Epithelial cell of alveolus of lung (primary cell): ENCODE measurements at places on chromosomes 7 and 10. TPM values are rescaled to one million over a fixed set of nuclear protein-coding genes. Genes with fewer than 3 reads are reported as not detected.

Gene FXYD4
- not detected in 2 replicates for total RNA-seq

Gene CRTAC1
- total RNA-seq: not detected in 2 replicates

Gene C7orf57
- total RNA-seq: under 0.01 TPM in 1 of 2 replicates, not detected in the other

Gene C10orf62
- not detected in 2 replicates for total RNA-seq

Gene GIMAP2
- total RNA-seq: 1.0 and 2.1 TPM in 2 replicates

Gene PLPP4
- total RNA-seq: 4.3 TPM in 1 of 2 replicates, not detected in the other

Gene TLX1
- not detected in 2 replicates for total RNA-seq

Gene PAX4
- total RNA-seq: not detected in 2 replicates

Gene ANAPC16
- 63.9 and 82.6 TPM in 2 replicates for total RNA-seq

Gene TMEM213
- total RNA-seq: not detected in 2 replicates

Gene PIK3CG
- 0.13 TPM in 1 of 2 replicates, not detected in the other for total RNA-seq

Gene GPR146
- 1.2 and 3.7 TPM in 2 replicates for total RNA-seq

Gene CABCOCO1
- total RNA-seq: 0.65 and 2.3 TPM in 2 replicates

Gene VPS37D
- 5.4 and 5.8 TPM in 2 replicates for total RNA-seq

Gene BTBD16
- total RNA-seq: not detected in 2 replicates

Gene TMEM229A
- total RNA-seq: under 0.01 and 1.4 TPM in 2 replicates

Gene PTPRE
- total RNA-seq: 0.72 and 7.8 TPM in 2 replicates

Gene ITIH5
- 0.72 and 0.91 TPM in 2 replicates for total RNA-seq

Gene PLA2G12B
- not detected in 2 replicates for total RNA-seq

Gene UBE3C
- total RNA-seq: 44.9 and 60.8 TPM in 2 replicates

Gene DENND2A
- total RNA-seq: 10.2 and 12.4 TPM in 2 replicates

Gene IFIT3
- total RNA-seq: 9.0 and 18.0 TPM in 2 replicates

Gene ARMS2
- not detected in 2 replicates for total RNA-seq

Gene PDLIM1
- 52.5 and 89.5 TPM in 2 replicates for total RNA-seq

Gene KLF6
- 38.5 and 53.0 TPM in 2 replicates for total RNA-seq

Gene CALHM3
- total RNA-seq: not detected in 2 replicates

Gene SPACDR
- total RNA-seq: not detected in 2 replicates

Gene CCDC71L
- 45.6 and 75.5 TPM in 2 replicates for total RNA-seq

Gene SPDYE9
- total RNA-seq: not detected in 2 replicates

Gene VWDE
- 0.13 and 1.4 TPM in 2 replicates for total RNA-seq

Gene CNTNAP2
- 0.65 and 3.0 TPM in 2 replicates for total RNA-seq

Gene HOXA11
- not detected in 2 replicates for total RNA-seq

Gene RBP3
- total RNA-seq: not detected in 2 replicates

Gene ANTXRL
- total RNA-seq: not detected in 2 replicates

Gene COL1A2
- total RNA-seq: 2,043 and 2,173 TPM in 2 replicates

Gene NRAP
- total RNA-seq: not detected in 2 replicates

Gene TMEM273
- not detected in 2 replicates for total RNA-seq

Gene PILRA
- 4.4 TPM in 1 of 2 replicates, not detected in the other for total RNA-seq

Gene PNLIPRP3
- total RNA-seq: under 0.01 TPM in 1 of 2 replicates, not detected in the other

Gene ARHGAP22
- total RNA-seq: 6.7 and 31.0 TPM in 2 replicates

Gene RHOBTB1
- 13.3 and 16.7 TPM in 2 replicates for total RNA-seq

Gene NODAL
- not detected in 2 replicates for total RNA-seq

Gene GDF2
- total RNA-seq: not detected in 2 replicates

Gene CPN1
- not detected in 2 replicates for total RNA-seq

Gene ZCCHC24
- total RNA-seq: 25.0 and 59.2 TPM in 2 replicates

Gene PON3
- 0.13 TPM in 1 of 2 replicates, not detected in the other for total RNA-seq
